KBM-7 (cell line): ENCODE measurements at places on chromosomes 6 and 20.

- no peak for DNase-seq
These were observed 139.5 kb upstream of the RNF217 start for GRCh38 chr6:124822721-124823120.

- DNase-seq: no peak
These were observed 532.9 kb downstream of the CDH26 start for GRCh38 chr20:60491051-60491581.

- DNase-seq: peak; percentile 25
These were observed 191.9 kb upstream of the SLC35B3 start for GRCh38 chr6:8627085-8627861.

GRCh38 chr20:1816384-1817381, 78.5 kb upstream of the SIRPA start:
- no peak for DNase-seq

DNA sequence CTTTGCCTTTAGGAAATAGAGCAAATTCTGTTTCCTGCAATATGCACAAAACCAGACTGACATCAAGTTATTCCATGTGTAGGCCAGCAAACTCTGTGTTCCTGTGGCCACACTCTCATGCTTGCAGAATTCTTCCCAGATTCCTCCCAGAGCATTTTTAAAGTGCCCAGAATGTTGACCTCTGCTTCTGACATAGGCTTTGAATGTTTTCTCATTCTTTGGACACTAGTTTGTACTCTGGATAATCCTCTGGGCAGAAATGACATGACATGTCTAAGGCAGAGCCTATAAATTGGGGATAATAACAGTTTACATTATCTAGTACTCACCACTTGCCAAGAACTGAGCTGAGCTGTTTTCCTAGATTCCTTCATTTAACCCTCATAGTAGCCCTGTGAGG, 9.2 kb upstream of the EFHC1 start:
- no peak for DNase-seq

- peak; percentile 45 for DNase-seq
These were observed 114.9 kb upstream of the DST start for GRCh38 chr6:56757588-56757984.
